ENCODE measurements at places on chromosomes 13 and 19. TPM values are rescaled to one million over a fixed set of nuclear protein-coding genes. Genes with fewer than 3 reads are reported as not detected.
A peak's percentile ranks its signal among the peaks of the same experiment; 100 is the strongest.

DNA sequence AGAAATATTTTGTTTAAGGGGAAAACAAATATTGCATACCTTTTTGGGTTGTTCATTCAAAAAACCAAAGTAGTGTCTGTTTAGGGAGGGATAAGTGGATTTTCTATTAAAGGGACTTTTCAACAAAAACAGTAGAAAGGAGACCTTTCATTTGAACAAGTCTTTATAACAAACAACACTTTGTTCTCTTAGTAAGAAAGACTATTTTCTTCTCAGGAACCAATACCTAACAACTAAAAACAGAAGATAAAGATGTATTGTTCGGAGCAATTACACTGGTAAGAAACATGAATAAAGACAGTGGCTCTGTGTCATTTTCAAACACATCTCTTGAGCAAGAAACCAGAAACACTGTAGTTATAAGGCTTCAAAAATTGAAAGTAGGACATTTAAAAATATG lies 1610.1 kb upstream of the PCDH20 start:
- DNase-seq: no peak
- H3K27ac ChIP-seq: no peak overlapping the region
- H3K4me3 ChIP-seq: no peak overlapping the region
- no peaks in the 10 kb centered on the region for H3K4me1 ChIP-seq
- H3K36me3 ChIP-seq: no peaks in the 10 kb centered on the region
- no peaks in the 10 kb centered on the region for H3K27me3 ChIP-seq

DNA sequence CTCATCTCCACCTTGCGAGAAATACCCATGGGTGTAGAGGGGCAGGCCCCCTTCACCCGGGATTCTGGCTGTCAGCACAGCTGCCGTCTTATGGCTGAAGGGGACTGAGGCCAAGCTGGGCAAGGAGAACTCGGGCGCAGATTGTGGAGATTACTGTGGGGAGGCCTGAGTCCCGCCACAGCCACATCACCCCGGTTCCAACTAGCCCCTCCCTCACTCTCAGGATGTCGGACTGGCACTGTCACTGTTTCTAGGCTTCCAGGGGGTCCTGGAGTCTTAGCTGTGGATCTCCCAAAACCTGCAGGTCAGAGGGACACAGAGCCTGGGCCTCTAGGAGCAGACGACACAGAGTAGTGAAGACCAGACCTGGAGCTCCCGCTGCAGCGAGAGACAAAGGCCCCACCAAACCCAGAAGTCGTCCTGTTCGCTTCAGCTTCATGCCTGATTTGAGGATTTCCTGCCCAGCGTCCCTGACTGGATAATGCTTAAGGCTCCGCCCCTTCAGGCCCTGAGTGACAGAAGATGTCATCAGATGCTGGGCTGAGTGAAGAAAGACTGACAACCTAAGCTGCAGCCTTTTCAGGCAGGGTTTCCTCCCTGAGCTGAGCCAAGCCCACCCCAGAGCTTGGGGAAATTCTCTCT lies 55.8 kb downstream of the ZNF93 start:
- no peak for DNase-seq
- no peak overlapping the region for H3K4me3 ChIP-seq
- H3K27me3 ChIP-seq: no peaks in the 10 kb centered on the region
- no peaks in the 10 kb centered on the region for H3K36me3 ChIP-seq
- H3K27ac ChIP-seq: no peak overlapping the region

DNA sequence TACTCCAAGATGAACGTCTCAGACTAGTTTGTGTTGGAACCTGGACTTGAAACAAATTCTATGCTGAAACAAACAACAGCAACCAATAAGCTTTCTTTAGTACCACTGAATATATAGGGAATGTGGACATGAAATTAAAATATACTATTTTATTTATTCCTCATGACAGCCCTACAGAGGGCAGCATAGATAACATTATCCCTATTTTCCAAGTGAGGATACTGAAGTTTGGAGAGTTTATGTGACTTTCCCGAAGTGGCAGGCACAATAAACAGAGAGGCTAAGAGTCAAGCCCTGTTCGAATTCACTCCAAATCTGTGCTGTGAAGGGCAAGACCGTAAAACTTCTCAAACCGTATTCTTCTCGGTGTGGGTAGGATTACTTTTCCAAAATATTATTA lies 509.9 kb upstream of the GPC6 start:
- no peaks in the 10 kb centered on the region for H3K4me1 ChIP-seq
- no peaks in the 10 kb centered on the region for H3K27me3 ChIP-seq
- H3K27ac ChIP-seq: no peak overlapping the region
- no peak overlapping the region for H3K4me3 ChIP-seq
- no peak for DNase-seq

- peak; percentile 80 for DNase-seq
- peaks cover 78% of the 10 kb centered on the region for H3K4me1 ChIP-seq
- H3K36me3 ChIP-seq: peaks cover 9% of the 10 kb centered on the region
- no peaks in the 10 kb centered on the region for H3K27me3 ChIP-seq
Observed at GRCh38 chr19:19460761-19461265, 54.5 kb downstream of the TSSK6 start.

DNA sequence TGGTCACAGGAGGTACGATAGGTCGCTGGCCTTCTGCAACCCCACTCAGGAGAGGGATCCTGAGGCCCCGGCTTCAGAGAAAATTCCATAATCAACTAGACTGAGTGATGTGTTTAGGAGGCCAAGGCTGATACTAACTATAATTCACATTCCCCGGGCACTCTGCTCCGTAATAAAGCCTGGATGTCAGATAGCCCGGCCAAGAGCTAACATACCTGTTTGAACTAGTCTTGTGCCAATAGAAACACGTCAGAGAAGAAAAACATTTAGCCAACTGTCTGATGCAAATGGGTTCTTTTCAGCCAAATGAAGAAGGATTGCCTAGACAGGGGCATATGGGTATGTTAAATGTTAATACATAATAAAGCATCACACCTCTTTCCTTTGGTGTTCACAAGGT lies 204.2 kb downstream of the TSHZ3 start:
- DNase-seq: no peak
- no peaks in the 10 kb centered on the region for H3K27me3 ChIP-seq
- no peak overlapping the region for H3K27ac ChIP-seq
- H3K4me1 ChIP-seq: no peaks in the 10 kb centered on the region
- H3K36me3 ChIP-seq: no peaks in the 10 kb centered on the region

- no peak overlapping the region for H3K27ac ChIP-seq
- H3K27me3 ChIP-seq: no peaks in the 10 kb centered on the region
- peaks cover 11% of the 10 kb centered on the region for H3K4me1 ChIP-seq
- DNase-seq: no peak
Observed at GRCh38 chr13:33536601-33537000, 251.0 kb upstream of the STARD13 start.

The GDF15 gene
- total RNA-seq: 105 TPM
